ENCODE measurements at places on chromosomes 6 and 20. TPM values are rescaled to one million over a fixed set of nuclear protein-coding genes. Genes with fewer than 3 reads are reported as not detected.

GPSM3 gene
- total RNA-seq = 0.95 TPM

ZNF391 gene
- 1.0 TPM for total RNA-seq

RIMS4 gene
- total RNA-seq = 0.16 TPM

ZDHHC14 gene
- 3.5 TPM for total RNA-seq

C4B gene
- 15.4 TPM for total RNA-seq

HLA-DRB5 gene
- not detected for total RNA-seq

SGK1 gene
- 40.4 TPM for total RNA-seq

CLVS2 gene
- under 0.01 TPM for total RNA-seq

EYA2 gene
- total RNA-seq = 2.4 TPM

BTNL2 gene
- total RNA-seq = not detected

PREX1 gene
- 30.7 TPM for total RNA-seq

FUT9 gene
- total RNA-seq = not detected

MRPL14 gene
- total RNA-seq = 31.3 TPM

PPARD gene
- total RNA-seq = 5.8 TPM

SLC22A16 gene
- total RNA-seq = not detected

CLDN20 gene
- not detected for total RNA-seq

KIZ gene
- total RNA-seq = 12.3 TPM

PAK5 gene
- not detected for total RNA-seq

EIF2S2 gene
- 74.8 TPM for total RNA-seq

TMEM244 gene
- total RNA-seq = 0.47 TPM

SNRPB2 gene
- total RNA-seq = 32.3 TPM

PPP1R16B gene
- total RNA-seq = under 0.01 TPM
